HCT116 (cell line): ENCODE measurements at places on chromosomes 11 and 22. TPM values are rescaled to one million over a fixed set of nuclear protein-coding genes. Genes with fewer than 3 reads are reported as not detected.

Gene SMIM35
- total RNA-seq: not detected

Gene SCUBE2
- total RNA-seq: 1.3 TPM

Gene UPK3A
- total RNA-seq: not detected

Gene GPHA2
- not detected for total RNA-seq

Gene NXPE2
- total RNA-seq: not detected

Gene SNAP29
- total RNA-seq: 27.3 TPM

Gene CCDC87
- total RNA-seq: 0.39 TPM

Gene LRRC51
- total RNA-seq: 10.8 TPM

Gene TRIM49
- total RNA-seq: not detected

Gene TBX10
- not detected for total RNA-seq

DNA sequence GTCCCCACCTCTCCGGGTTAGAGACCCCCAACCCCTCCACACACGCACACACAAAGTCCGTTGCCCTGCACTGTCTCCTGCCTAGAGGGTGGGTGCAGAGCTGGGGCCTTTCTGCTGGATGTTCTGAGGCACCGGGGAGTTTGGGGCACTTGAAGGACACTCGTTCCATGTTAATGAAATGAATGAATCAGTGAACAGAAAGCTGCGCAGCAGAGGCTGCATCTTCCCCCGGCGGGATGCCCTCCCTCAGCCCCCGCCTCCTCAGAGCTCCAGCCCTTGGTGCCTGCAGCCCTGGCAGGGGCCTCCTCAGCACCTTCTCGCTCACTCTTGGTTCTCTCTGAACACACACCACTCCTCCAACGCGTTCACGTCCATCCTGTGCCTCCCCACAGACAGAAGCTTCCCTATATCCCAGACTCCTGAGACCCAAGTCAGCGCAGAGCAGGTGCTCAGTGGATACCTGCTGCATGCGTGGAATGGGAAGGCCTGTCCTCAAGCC is 611.9 kb downstream of the TBC1D22A start:
- no peak for DNase-seq
- H3K36me3 ChIP-seq: no peaks in the 10 kb centered on the region
- peaks cover 11% of the 10 kb centered on the region; the same call in 1 of the 2 replicates for H3K27me3 ChIP-seq
- H3K4me1 ChIP-seq: no peaks in the 10 kb centered on the region

DNA sequence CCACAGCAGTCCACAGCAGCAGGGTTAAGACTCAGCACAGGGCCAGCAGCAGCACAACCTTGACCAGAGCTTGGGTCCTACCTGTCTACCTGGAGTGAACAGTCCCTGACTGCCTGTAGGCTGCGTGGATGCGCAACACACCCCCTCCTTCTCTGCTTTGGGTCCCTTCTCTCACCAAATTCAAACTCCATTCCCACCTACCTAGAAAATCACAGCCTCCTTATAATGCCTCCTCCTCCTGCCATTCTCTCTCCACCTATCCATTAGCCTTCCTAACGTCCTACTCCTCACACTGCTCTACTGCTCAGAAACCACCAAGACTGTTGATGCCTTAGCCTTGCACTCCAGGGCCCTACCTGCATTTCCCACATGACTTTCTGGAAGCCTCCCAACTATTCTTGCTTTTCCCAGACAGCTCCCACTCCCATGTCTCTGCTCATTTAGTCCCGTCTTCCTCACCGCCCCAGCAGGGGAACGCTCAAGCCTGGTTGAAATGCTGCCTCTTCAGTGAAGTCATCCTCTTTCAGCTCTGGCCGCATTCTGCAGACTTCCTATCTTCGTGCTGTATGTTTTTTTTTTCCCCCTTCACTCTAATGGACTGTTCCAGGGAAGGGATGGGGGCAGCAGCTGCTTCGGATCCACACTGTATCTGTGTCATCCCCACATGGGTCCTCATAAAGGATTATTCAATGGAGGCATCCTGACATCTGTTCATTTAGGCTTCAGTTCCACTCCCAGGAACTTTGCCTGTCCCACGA is 3.3 kb downstream of the IL18BP start:
- no peaks in the 10 kb centered on the region for H3K4me1 ChIP-seq
- no peak overlapping the region for H3K4me3 ChIP-seq
- H3K27me3 ChIP-seq: no peaks in the 10 kb centered on the region
- no peak overlapping the region for H3K27ac ChIP-seq
- DNase-seq: no peak

- H3K36me3 ChIP-seq: no peaks in the 10 kb centered on the region
- H3K27me3 ChIP-seq: no peaks in the 10 kb centered on the region
- H3K4me1 ChIP-seq: peaks cover 23% of the 10 kb centered on the region
- no peak for DNase-seq
- H3K4me3 ChIP-seq: peak overlapping the region; percentile 73
Observed at GRCh38 chr11:27363576-27364117, 632 bp upstream of the CCDC34 start.

DNA sequence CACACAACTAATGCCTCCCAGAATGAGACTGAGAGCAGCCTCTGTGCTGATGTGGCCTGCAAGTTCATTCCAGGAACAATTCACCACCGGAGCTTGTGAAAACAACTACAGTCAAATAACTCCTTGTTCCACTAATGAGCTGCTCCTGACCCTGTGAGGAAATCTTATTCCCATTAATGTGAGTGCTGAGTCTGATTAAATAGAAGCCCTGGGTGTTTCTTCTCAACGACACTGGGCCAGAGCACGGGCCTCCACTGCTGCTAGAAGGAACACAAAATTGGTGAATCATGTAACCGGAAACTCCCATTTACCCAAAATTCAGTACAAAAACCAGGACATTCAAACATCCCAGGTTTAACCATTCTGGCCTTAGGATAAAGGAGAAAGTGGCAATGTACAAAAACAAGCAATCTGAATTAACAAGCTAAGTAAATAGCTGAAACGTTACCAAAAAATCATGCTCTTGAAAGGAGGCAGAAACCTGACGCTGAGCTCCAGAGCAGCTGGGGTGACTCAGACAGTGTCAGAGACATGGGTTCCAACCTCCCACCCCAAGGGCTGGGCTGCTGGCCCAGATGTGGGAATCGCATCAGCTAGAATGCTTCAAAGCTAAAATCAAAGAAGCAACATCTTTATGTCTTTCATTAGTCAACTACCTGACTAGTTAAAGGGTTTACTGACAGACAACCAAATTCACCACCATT is 26.7 kb downstream of the SERGEF start:
- H3K4me1 ChIP-seq: peaks cover 23% of the 10 kb centered on the region
- H3K27me3 ChIP-seq: no peaks in the 10 kb centered on the region
- peak; percentile 15 for DNase-seq
- peaks cover 2% of the 10 kb centered on the region; the same call in 1 of the 2 replicates for H3K36me3 ChIP-seq
- peak overlapping the region; percentile 64 for H3K27ac ChIP-seq

DNA sequence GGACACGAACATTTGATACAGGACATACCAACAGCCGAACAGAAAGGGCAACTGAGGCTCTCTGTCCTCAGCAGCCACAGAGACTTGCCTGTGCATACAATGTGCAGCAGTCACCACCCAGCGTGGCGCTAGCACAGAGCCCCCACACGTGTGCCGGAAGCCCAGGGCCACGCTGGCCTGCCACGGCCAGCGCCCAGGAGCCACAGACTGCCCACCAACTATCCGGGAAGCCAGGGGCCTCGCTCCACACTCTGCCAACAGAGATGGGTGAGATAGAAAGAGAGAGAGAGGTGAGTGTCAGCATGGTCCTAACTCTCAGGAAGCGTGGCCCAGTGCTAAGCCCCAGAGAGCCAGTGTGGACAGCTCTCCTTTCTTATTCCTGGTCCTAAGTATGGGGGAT is 11.7 kb downstream of the TMPRSS5 start:
- H3K27ac ChIP-seq: no peak overlapping the region
- no peak overlapping the region for H3K4me3 ChIP-seq
- no peak for DNase-seq
- no peaks in the 10 kb centered on the region for H3K27me3 ChIP-seq

GRCh38 chr22:39592081-39593065 is 21.8 kb downstream of the CACNA1I start:
- no peak overlapping the region for H3K27ac ChIP-seq
- H3K4me1 ChIP-seq: peaks cover 19% of the 10 kb centered on the region
- H3K27me3 ChIP-seq: 0 out of 2 replicates have a peak, but pooled peaks cover under 1% of the 10 kb centered on the region
- peak overlapping the region; percentile 34; the same call in 1 of the 2 replicates for H3K4me3 ChIP-seq
- H3K36me3 ChIP-seq: no peaks in the 10 kb centered on the region

DNA sequence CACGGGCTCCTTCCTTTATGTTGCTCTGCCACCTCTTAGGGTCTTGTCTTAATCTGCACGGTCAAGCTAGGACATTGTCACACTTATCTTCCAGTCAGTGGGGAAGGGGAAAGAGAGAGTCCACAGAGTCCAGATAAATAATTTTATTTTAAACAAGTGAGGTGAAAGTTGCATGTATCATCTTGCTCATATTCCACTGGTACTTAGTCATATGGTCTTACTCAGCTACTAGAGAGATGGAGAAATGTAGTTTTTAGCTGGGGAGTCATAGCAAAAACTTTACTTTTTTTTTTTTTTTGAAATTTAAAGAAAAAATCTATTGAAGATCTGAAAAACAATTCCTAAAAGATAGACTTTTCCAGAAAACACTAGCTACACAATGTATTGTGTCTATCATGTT is 29.0 kb downstream of the PDE3B start:
- H3K4me1 ChIP-seq: no peaks in the 10 kb centered on the region
- no peaks in the 10 kb centered on the region for H3K36me3 ChIP-seq
- no peak overlapping the region for H3K4me3 ChIP-seq
- no peak for DNase-seq

DNA sequence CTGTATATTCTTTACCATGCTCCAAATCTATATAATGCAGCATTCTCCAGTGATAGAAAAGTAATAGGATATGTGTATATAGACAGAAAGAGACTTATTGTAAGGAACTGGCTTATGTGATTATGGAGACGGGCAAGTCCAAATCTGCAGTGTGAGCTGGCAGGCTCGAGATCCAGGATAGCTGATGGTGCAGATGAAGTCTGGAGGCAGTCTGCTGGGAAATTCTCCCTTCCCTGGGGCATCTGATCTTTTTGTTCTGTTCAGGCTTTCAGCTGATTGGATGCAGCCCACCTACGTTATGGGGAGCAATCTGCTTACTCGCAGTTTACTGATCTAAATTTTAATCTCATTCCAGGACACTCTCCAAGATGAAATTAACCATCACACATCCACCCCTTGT is 73.2 kb downstream of the GRK3 start:
- no peaks in the 10 kb centered on the region for H3K36me3 ChIP-seq
- no peak overlapping the region for H3K4me3 ChIP-seq
- no peaks in the 10 kb centered on the region for H3K27me3 ChIP-seq

GRCh38 chr11:111350811-111351210 is 28.3 kb downstream of the POU2AF1 start:
- no peak for DNase-seq
- H3K4me3 ChIP-seq: no peak overlapping the region
- peaks cover 11% of the 10 kb centered on the region; the same call in 1 of the 2 replicates for H3K27me3 ChIP-seq
- no peak overlapping the region for H3K27ac ChIP-seq

DNA sequence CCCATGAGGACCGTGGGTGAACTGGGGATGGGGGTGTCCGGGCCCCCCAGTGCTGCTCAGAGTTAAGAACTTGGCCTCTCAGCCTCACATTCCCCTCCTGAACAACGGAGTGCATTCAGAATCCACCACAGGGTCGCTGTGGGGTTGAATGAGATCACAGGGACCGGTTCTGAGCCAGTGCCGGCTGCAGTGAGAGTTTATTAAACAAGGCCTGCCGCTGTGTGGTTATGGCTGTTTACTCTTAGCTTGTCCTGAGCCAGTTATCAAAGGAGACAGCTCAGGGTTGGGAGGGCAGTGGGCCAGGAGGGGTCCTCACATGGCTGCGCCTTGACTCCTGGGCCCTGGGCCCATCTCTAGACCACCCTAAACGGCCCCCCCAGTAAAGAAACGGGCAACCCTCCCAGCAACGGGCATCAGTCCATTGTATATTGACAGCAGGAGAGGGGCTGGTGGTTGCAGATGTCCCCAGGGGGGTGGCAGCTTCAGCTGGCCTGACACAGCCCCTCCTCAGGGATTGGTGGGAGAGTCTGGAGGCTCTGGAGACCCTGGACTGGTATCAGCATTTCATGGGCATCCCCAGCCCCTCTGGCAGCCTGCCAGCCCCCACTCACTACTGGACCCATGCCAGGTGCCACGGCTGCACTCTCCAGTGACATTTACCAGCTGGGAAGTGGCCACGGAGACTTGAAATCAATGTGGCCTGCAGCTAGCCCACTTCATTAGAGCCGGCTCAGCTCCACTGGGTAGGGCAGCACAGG is 15.1 kb upstream of the CABP7 start:
- H3K4me1 ChIP-seq: peaks cover 41% of the 10 kb centered on the region
- no peaks in the 10 kb centered on the region for H3K27me3 ChIP-seq
- H3K36me3 ChIP-seq: no peaks in the 10 kb centered on the region
- no peak for DNase-seq

DNA sequence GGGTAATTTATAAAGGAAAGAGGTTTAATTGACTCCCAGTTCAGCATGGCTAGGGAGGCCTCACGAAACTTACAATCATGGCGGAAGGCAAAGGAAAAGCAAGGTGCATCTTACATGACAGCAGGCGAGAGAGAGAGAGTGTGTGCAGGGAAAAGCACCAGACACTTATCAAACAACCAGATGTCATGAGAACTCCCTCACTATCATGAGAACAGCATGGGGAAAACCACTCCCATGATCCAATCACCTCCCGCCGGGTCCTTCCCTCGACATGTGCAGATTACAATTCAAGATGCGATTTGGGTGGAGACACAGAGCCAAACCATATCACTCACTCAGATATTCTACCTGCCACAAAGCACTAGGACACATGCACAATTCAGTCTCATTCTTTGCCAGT is 48.1 kb upstream of the HMGXB4 start:
- no peaks in the 10 kb centered on the region for H3K27me3 ChIP-seq
- no peak overlapping the region for H3K4me3 ChIP-seq
- no peaks in the 10 kb centered on the region for H3K4me1 ChIP-seq
- no peaks in the 10 kb centered on the region for H3K36me3 ChIP-seq
- DNase-seq: no peak
- no peak overlapping the region for H3K27ac ChIP-seq

- H3K4me1 ChIP-seq: no peaks in the 10 kb centered on the region
- peaks cover 9% of the 10 kb centered on the region; the same call in 1 of the 2 replicates for H3K36me3 ChIP-seq
- H3K27me3 ChIP-seq: no peaks in the 10 kb centered on the region
- no peak overlapping the region for H3K27ac ChIP-seq
- DNase-seq: no peak
Observed at GRCh38 chr11:19164230-19164855, 37.4 kb downstream of the CSRP3 start.

DNA sequence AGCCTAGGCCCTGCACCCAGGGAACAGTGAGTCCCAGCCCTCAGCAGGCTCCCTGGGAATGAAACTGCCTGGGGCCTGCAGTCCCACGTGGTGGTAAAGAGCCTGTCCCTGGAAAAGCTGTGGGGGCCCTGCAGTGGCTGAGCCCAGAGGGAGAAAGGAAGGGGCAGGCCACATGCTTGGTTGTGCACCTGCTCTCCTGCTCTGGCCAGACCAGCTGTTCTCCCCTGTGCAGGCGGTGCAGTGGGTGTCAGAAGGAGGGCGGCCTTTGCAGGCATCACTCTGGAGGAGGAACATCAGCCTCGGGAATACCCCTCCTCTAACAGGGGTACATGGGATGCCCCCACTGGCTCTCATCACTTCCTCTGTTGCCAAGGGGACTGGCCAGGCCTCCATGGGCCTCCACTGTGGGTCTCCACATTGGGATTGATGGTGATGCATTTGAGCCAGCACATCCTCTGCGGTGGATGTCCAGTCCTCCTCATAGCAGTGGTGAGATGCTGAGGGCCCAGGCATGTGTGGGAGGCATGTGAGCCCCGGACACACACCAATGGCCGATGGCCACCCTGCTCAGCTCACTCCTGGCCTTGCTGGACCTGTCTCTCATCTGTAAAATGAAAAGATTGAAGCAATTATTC is 690.4 kb downstream of the BRD1 start:
- no peak overlapping the region for H3K27ac ChIP-seq
- H3K4me1 ChIP-seq: no peaks in the 10 kb centered on the region
- H3K4me3 ChIP-seq: no peak overlapping the region
